ENCODE measurements at places on chromosomes 1 and 21. TPM values are rescaled to one million over a fixed set of nuclear protein-coding genes. Genes with fewer than 3 reads are reported as not detected.

Gene INSRR
- 0.04 TPM for total RNA-seq

Gene AADACL4
- not detected for total RNA-seq

Gene BSND
- not detected for total RNA-seq

Gene FMO2
- total RNA-seq = 74.3 TPM

Gene S1PR1
- 41.9 TPM for total RNA-seq

Gene S100A16
- 52.1 TPM for total RNA-seq

Gene EXTL1
- total RNA-seq = 4.4 TPM

Gene LMOD1
- 171 TPM for total RNA-seq

Gene PCP4
- 7.3 TPM for total RNA-seq

Gene TSTD1
- 73.2 TPM for total RNA-seq

Gene TNFRSF9
- total RNA-seq = not detected

Gene UTP11
- total RNA-seq = 34.6 TPM

Gene PRAMEF14
- total RNA-seq = not detected

Gene OLFML2B
- total RNA-seq = 7.1 TPM

Gene TNFRSF1B
- total RNA-seq = 34.0 TPM

Gene S100A11
- total RNA-seq = 251 TPM

Gene CYP4Z1
- total RNA-seq = 0.22 TPM

Gene TTC22
- 2.1 TPM for total RNA-seq

Gene PROX1
- 32.9 TPM for total RNA-seq

Gene RNF186
- total RNA-seq = not detected

Gene NBPF26
- total RNA-seq = 11.0 TPM

Gene CXADR
- 23.0 TPM for total RNA-seq

Gene PTGS2
- total RNA-seq = 3.1 TPM

Gene TTC39A
- 33.3 TPM for total RNA-seq

Gene FOXJ3
- 58.5 TPM for total RNA-seq

Gene ETV3L
- not detected for total RNA-seq

Gene HSD11B1
- total RNA-seq = 11.7 TPM

Gene SPATA45
- total RNA-seq = not detected

Gene DNAJC6
- total RNA-seq = 7.5 TPM

Gene HCRTR1
- total RNA-seq = 0.98 TPM

Gene ROR1
- total RNA-seq = 3.6 TPM

Gene TCHH
- 0.30 TPM for total RNA-seq

Gene FMO5
- total RNA-seq = 10.9 TPM

Gene HES2
- total RNA-seq = not detected

Gene SH3BGR
- 13.4 TPM for total RNA-seq

Gene AJAP1
- total RNA-seq = 0.50 TPM

Gene ZBTB48
- 11.3 TPM for total RNA-seq
